ENCODE measurements at places on chromosomes 12 and 14.
A peak's percentile ranks its signal among the peaks of the same experiment; 100 is the strongest.

- DNase-seq = no peak
Measured at GRCh38 chr12:96892104-96892503, 15.0 kb upstream of the NEDD1 start.

- no peak for DNase-seq
Measured at GRCh38 chr14:103385929-103386712, 906 bp downstream of the MARK3 start.

GRCh38 chr12:89350630-89351488 lies 1.4 kb downstream of the DUSP6 start:
- no peak for DNase-seq

GRCh38 chr12:9619411-9620179 lies 11.9 kb upstream of the KLRB1 start:
- DNase-seq = no peak

- peak; percentile 56 for DNase-seq
Measured at GRCh38 chr12:106030210-106031071, 108.3 kb downstream of the NUAK1 start.

GRCh38 chr14:103122947-103123633 lies at the start of gene TNFAIP2:
TSS of gene TNFAIP2 (plus strand) at chr14:103123461. CDS start at chr14:103126458, 2,997 bp downstream.
- DNase-seq = no peak

DNA sequence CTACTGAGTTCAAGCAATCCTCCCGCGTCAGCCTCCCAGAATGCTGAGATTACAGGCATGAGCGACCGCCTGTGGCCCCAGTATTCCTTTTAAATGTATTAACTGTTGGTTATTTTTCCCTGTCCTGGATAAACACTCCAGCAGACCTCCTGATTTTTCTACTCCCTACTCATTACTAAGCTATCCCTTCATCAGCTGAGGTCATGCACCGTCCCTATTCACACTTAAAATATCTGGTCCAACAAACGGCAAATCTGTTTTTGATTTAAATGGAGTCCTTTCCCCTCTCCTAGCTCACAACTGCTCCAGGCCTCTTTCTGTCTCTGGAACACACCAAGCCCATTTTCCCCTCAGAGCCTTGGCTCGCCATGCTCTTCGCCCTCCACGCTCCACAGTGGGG lies 1003.3 kb upstream of the TMEM132C start:
- no peak for DNase-seq

GRCh38 chr12:28800129-28800528 lies 348.9 kb upstream of the FAR2 start:
- DNase-seq = no peak

- no peak for DNase-seq
Measured at GRCh38 chr14:32657081-32657480, 281.6 kb upstream of the NPAS3 start.

GRCh38 chr14:73524493-73524892 lies 12.4 kb upstream of the ACOT1 start:
- DNase-seq = no peak

GRCh38 chr12:104710940-104711689 lies 247.0 kb downstream of the SLC41A2 start:
- DNase-seq = no peak

DNA sequence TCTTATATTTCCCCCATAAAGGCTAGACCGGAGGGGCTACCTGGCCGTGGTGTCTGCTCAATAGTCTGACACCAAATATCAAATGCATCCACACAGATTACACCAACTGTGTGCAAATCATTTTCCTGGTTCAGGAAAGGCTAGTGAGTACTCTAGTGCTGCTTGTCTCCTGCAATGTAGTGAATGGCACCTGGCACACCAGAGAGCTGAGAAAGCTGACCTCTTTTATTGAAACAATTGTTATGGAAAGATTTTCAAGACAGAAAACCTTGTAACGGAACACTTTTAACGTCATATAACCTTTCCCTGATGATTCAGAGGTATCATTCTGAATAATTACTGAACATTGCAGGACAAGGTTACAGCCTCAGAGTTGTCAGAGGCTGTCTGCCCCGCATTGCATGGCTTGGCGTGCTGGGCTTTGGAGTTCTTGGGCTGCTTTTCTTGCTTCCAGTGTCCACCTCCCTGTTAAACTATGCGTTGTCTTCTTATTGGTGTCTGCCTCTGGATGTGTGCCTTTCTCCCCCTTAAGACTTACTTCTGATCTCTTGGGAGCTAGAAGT lies 40.7 kb upstream of the HDAC7 start:
- no peak for DNase-seq

GRCh38 chr14:74583689-74584434 lies 28.2 kb downstream of the LTBP2 start:
- peak; percentile 31 for DNase-seq

GRCh38 chr14:68249661-68250451 lies 430.3 kb downstream of the RAD51B start:
- DNase-seq = no peak

DNA sequence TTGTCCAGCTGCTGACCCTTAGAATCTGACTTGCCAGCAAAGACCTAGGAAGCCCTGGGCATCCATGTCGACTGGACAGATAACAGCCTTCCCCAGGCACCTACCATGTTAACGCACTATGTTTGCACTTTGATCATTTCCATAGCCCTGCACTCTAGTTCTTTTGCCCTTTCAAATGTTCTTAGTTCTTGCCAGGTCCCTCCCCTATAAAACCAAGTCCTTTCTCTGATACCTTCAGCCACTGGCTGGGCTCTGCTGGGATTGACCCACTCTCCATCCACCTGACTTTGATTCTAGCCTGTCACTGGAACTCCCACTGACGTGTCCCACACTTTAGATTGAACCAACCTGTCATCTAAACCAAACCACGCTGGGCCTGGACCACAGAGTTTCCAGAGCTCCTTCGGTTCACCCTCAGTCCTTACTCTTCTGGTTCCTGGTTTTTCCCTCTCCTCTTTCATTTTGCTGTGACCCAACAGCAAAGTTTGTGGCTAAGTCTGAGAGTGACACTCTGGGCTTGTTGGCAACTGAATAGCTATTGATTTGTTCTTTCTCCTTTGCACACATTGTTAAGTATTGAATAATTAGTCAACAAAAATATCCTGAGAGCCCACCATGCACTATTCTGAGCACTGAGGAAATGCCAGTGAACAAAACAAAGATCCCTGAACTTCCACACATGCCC lies 51.8 kb upstream of the STK38L start:
- no peak for DNase-seq

DNA sequence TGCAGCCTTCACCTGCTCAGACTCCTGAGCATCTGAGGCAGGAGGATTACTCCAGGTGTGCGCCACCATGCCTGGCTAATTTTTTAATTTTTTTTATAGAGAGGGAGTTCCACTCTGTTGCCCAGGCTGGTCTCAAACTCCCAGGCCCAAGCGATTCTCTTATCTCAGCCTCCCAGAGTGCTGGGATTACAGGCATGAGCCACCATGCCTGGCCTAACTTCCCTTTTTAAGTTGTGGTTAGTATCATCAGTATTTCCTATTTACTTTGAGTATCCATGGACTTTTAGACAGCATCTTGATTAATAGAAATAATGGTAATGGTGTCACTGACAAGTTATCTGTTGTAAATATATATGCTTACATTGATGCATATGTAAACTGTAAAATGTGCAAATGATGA lies 116.9 kb downstream of the FGD4 start:
- DNase-seq = no peak

DNA sequence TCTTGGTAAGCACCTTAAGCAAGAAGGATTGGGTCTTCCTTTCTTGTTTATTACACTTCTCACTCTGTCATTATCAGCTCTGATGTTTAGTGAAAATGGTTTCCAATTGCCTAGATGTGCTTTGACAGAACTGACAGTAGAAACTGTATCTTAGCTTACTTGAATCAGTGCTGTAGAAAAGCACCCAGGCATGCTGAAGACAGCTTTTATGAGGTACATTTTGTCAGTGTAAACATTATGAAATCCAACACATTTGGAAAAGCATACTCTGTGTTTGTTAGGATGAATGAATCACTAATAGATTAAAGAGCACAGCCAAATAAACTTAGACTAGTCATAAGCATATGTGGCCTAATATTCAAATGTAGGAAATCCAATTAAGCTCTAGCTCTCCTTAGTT lies 290.2 kb upstream of the NPAS3 start:
- DNase-seq = no peak

GRCh38 chr14:69845787-69846186 lies 33.4 kb upstream of the SMOC1 start:
- DNase-seq = no peak

DNA sequence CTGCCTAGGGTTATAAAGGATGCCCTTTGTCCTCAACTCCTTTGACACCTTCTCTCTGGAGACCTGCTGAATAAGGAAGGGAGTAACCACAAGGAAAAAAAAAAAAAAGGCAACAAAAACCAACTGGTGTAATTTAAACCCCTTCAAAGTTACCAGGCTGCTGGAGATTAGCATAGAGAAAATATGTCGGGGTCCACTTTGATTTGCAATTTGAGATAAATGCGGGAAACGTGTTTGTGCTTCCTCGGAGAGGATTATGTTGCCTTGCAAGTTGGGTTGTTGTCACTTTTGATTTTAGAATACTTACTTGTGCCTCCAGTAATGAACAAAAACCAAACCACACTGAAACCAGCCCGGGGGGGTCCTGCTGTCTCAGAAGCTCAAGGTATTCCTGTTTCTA lies 200.2 kb upstream of the MYL2 start:
- DNase-seq = no peak

DNA sequence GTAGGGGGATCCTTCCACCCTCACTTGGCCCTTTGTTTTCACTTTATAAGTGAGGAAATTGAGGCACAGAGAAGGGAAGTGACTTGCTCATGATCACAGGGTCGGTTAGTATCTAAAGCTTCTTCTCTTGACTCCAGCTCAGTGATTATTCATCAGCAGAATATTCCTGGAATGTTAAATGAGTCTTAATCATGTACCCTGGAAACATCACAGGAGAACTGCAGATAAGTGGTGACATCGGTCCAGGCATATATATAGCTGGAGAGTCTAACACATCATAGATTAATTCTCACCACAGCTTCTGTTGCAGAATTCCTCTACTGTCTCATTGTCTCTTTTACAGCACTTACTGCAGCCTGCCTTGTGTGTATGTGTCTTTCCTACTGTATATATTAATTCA lies 69.9 kb downstream of the PAH start:
- no peak for DNase-seq

GRCh38 chr14:65287264-65288131 lies 125.0 kb upstream of the FUT8 start:
- no peak for DNase-seq

DNA sequence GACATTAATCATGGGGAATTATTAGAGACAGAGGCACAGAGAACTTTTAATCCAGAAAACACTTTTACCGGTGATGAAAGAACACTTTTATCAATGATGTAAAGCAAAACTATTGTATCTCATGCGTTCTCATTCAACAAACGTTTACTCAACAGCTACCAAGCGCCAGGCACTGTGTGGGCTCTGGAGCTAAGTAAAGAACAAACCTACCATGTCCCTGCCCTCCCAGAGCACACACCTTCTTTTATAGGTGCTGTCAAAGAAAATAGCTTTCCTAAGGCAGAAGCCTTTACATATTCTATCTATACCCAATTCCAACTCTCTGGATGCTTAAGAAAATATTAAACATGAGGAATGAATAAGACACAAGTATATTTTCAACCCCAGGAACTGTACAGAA lies 91.1 kb downstream of the FOXN3 start:
- DNase-seq = no peak

DNA sequence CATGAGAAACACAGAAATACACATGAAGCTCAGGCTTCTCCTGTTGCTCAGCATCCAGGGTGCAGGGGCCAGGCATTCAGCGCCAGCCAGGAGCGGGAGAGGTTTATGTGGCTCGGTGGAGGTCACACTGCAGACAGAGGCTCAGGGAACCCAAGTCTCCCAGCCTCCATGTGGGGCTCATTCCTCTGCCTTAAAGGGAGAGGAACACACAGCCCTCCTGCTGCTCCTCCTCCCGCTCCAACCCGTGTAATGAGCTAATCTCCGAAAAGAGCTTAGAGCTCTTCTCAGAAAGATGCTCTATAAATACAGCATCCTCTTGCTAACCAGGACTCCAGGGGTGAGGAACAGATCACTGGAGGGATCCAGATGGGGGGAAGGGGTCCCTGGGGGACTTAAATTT lies 28.2 kb downstream of the FGF6 start:
- DNase-seq = no peak

DNA sequence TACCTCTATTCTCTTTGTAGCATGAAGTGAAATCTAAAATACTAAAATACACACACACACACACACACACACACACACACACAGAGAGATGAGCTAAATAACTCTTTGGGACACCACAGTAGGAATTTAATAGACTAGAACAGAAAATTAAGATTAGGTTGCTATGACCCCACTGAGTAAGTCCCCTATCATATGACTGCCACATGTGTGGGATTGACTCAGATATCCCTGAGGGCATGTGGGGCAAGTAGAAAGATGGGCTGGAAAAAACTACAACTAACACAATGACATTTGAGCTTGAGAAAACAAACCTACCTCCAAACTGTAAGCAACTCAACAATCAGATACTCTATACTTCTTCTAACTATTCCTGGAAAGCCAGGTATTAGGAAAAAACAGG lies 27.0 kb downstream of the SLC25A21 start:
- DNase-seq = peak; percentile 26

DNA sequence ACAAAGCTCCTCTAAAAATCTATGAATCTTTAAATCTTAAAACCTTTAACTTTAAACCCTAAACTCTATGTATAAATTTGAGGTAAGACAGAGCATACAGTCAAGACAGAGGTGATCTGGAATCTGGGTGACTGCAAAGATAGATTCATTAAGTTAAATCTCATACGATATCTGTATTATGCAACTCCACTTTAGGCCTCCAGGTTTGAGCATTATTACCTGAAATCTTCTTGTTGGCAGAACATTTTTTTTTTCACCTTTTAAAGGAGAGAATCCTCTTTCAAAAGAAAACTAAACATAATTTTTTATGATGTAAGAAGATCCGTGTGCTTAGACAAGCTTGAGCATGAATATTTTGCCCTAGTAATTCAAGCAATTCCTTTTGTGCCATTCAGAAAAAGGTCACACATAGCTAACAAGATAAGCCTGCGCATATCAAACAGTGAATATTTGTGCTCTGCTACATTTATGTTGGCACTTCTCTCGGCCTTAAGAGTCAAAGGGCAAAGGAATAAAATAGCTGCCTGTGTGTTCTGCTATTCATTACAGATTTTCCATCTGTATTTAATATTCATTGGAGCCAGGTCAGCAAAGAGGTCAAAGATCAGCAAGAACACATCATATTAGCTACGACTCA lies 163.3 kb downstream of the TMTC3 start:
- DNase-seq = no peak

GRCh38 chr14:87305345-87305744 lies 687.6 kb downstream of the GALC start:
- DNase-seq = no peak

GRCh38 chr12:89665556-89665955 lies 43.1 kb downstream of the ATP2B1 start:
- DNase-seq = no peak

DNA sequence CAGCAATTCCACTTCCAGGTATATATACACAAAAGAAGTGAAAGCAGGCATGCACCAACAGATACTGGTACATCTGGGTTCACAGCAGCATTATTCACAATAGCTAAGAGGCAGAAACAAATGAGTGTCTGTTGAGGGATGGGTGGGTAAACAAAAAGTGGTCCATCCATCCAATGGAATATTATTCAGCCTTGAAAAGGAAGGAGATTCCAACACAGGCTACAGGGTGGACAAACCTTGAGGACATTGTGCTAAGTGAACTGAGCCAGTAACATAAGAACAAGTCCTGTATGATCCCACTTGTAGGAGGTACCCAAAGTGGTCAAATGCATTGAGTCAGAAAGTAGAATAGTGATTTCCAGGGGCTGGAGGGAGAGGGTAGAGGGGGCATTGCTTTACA lies 27.6 kb upstream of the BEGAIN start:
- no peak for DNase-seq

GRCh38 chr14:72962829-72963312 lies 36.6 kb downstream of the DCAF4 start:
- peak; percentile 84 for DNase-seq

- DNase-seq = no peak
Measured at GRCh38 chr12:103557628-103558010, 29.5 kb upstream of the STAB2 start.
